Muscle of leg (tissue), 16 donors: ENCODE measurements at places on chromosomes 12 and 14. TPM values are rescaled to one million over a fixed set of nuclear protein-coding genes. Genes with fewer than 3 reads are reported as not detected.
A peak's percentile ranks its signal among the peaks of the same experiment; 100 is the strongest.

Gene DDN
- polyA plus RNA-seq, result 13.9 TPM

Gene RPS26
- polyA plus RNA-seq, result 315 TPM

Gene KRT86
- polyA plus RNA-seq, result 0.07 TPM

DNA sequence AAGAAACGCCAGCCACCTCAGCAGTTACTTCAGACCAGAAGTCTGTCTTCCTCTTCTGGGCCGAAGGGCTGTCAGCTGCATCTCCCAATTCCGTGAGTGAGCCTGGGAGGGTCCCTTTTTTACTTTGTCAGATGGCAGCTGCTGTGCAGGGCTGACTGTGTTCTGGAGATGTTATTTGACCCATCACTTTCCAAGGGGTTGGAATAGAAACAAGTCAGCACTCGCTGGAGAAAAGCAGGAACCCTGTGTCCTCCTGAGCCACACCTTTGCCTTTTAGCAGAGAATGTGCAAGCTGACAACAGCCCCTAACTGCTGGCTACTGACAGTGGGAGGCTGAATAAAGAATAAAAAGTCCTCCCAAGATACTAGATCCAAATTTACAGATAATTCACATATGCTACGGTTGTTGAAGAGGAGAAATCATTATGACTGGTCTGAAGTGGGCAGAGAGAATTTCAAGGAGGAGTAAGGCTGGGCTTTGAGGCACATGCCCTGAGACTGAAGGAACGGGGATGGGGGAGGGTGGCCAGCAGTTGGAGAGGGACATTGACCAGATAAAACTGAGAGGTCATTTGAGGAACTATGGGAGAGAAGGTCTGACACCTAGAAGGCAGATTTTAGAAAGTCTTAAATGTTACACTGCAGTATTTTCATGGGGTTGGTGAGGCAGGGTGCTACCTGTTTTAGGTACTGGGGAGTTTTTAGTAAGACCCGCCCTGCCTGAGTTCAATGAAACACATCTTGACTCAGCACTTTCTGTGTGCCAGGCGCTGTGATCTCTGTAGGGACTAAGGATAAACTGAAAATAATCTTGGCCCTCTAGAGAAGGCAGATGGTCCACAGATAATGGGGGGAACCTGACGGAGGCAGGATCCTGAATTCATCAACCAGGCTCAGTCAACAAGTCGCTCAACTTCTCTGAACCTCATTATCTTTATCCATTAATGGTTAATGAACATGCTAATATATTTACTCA, 27.4 kb downstream of the FAM234B start:
- DNase-seq, result peak; percentile 20

DNA sequence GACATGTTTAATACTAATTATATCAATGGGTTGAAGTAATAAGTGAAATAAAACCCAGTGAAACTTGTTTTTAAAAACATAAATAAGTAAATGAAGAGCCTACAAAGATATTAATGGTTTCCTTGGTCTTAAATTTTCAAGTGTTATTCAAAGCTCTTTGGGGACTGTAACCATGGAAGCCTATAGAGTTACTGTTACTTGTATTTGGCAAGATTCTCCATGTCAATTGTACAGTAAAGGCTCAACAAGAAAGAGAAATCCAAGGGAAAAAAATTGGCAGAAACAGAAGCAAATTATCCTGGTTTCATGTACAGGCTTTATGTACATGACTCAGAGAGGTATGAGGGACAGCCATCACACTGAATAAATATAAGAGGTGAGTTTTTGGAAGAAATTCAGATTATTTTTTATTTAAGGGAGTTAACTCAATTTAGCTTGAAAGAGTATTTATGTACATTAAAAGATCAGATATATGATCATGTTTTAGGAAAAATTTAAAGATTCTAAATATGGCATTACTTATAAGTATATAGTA, 151.1 kb upstream of the HMGA2 start:
- DNase-seq, result peak; percentile 74

- no peak for DNase-seq
These were observed 15.5 kb downstream of the PLEK2 start for GRCh38 chr14:67396381-67396970.

GRCh38 chr12:52517888-52518287, 2.3 kb downstream of the KRT5 start:
- DNase-seq, result no peak

GRCh38 chr14:105882626-105883025, 356.2 kb downstream of the TMEM121 start:
- no peak for DNase-seq

Gene TAS2R19
- polyA plus RNA-seq, result 1.2 TPM

- peak; percentile 47 for DNase-seq
These were observed 49.5 kb downstream of the TSPAN19 start for GRCh38 chr12:84986586-84986985.

DNA sequence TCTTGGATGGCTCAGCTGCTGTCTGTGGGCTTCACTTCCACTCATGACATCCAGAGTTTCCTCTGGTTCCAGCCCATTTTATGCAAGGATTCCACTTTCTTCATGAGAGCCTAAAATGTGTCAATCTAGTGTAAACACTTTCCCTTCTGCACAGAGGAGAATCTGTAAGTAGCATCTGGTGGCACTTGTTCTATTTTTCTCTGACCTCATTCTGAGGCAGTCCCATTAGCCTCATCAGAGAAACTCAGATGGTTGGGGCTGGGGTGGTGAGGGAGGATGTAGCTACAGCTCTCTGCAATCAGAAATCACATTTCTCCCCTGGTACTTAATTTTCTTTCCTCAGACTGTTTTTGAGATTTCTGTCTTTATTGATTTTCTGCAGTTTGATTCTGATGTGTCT, 81.6 kb downstream of the PRMT8 start:
- DNase-seq, result no peak

Gene TAOK3
- polyA plus RNA-seq, result 17.3 TPM

DNA sequence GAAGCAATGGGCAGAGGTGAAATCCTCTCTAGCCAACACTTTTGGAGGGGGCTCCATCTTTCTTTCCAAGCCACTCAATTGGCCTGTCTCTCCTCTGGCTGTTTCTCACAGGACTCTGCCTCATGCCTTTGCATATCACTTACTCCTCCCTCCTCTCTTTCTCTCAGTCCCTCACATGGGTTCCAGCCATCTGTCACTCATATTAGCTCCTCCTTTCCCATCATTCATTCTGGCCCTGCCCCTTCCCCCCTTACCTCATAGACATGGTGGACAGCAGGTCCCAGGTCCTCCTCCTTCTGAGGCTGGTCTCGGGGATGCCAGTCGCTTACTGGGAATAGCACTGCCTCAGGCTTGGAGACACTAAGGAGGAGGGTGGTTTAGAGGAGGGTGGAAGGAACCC, 16.6 kb upstream of the ZNF385A start:
- no peak for DNase-seq

DNA sequence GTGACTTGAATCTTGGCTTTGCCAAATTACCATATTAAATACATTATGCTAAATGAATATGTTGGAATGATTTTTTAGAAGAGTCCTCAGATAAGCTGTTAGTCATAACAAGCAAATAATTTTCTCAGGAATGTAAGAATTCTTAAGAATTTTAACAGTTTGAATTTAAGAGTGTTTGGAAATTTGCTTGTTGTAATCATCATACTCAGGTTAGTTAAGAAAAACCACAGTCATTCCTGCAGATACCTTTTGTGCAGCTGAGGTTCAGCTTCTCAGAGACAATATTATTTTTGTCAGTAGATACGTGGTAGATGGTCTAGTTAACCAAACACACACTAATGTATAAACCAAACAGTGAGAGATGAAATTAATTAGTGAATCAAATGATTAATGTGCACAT, 8.9 kb downstream of the WNK1 start:
- DNase-seq, result no peak

GRCh38 chr12:5503774-5504173, 71.9 kb downstream of the NTF3 start:
- no peak for DNase-seq

DNA sequence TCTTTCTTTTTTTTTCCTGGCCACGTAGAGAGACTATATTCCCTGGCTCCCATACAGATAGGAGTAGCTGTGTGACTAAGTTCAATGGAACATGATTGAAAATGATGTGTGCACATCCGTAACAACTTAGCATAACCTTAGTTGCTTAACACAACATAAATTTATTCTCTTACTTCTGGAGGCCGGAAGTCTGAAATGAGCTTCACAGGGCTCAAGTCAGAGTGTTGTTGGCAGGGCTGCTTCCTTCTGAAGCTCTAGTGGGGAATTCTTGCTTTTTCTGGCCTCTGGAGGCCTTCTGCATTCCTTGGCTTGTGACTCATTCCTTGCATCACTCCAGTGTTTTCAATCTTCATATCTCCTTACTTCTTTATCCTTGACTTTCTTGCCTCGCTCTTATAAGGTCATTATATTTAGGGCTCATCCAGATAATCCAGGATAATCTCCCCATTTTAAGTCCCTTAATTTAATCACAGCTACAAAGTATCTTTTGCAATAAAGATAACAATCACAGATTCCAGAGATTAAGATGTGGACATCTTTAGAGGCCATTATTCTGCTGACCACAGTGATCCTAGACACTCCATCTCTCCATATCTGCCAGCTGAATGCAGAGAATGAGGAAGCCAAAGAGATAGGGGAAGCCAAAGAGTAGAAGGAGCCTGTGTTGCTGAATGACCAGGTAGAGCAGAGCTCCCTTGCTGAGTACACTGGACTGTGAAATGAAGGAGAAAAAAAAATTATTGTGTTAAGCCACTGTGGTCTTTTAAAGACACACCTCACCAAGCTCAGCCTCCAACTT, 21.0 kb upstream of the SNX6 start:
- DNase-seq, result peak; percentile 54

DNA sequence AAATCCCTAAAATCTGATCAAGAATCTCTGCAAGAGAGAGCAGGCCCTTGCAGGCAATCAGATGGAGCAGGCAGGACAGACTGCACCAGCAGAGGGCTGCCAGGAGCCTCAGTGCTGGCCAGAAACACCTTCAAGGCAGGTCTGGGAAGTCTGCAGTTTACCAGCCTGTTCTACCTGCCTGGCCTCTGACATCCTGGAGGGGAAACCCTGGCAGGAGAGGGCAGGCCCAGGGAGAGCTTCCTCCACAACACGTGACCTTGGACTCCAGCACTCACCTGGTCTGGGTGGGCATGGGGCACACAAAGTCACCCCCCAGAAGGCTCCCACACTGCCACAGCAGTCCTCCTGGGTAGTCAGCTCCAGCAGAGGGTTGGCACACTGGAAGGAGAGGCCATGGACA, 56.0 kb downstream of the ISCA2 start:
- no peak for DNase-seq

Gene EAPP
- 37.4 TPM for polyA plus RNA-seq

- DNase-seq, result no peak
These were observed 131.5 kb downstream of the KCNK10 start for GRCh38 chr14:88191605-88192004.

DNA sequence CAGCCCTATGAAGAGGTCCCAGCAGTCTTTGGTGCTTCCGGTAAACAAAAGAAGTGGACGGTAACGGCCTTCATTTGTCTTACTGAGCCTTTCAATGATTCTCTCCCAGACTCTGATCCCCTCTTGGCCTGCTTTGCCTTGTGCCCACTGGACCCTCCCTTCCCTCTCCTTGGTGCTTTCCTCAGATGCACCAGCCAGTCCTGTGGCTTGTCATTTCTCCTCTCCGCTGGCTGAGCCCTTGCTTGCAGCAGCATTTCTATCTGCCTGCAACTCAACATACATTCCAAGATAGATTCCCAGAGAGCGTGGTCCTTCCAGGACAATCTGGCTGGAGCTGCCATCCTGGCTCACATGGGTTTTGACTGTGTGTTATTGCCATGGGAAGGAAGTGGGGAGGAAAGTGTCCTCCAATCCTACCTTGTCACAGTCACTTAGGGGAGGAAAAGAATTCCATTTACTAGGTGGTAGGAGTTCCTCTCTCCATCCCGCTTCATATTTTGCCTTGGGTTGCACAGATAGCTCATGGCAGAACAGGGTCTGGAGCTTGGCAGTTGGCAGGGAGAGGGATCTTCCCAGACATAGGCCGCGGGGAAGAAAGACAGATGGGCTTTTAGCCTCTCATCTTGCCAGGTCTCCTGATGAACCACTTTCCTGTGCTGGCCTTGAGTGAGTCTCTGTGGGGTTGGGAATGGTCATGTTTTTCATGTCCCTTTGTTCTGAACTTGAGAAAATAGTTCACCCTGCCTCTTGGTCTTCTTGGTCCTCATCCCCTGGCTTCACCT, 92.8 kb upstream of the KCNA1 start:
- no peak for DNase-seq

- DNase-seq, result no peak
These were observed 8.2 kb downstream of the MLXIP start for GRCh38 chr12:122086641-122087285.

- DNase-seq, result no peak
These were observed 4.9 kb downstream of the PTGER2 start for GRCh38 chr14:52318826-52319645.

DNA sequence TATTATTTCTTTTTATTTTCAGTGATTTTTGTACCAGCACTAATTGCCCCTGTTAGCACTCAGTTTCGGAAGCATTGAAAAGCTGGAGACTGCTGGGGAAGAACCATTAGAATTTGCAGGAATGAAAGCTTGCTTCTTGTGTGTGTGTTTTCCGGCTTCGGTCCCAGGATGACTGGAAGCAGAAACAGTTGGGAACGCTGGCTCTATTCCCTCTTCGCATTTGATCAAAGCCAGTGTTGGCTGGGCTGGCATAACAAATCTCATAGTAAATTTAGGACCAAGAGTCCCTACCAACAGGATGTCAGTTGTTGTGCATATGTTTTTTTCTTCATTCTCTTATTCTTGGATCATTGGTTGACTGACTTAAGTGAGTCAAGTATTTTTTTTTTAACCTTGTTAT, 53.6 kb upstream of the TRAF3 start:
- no peak for DNase-seq

DNA sequence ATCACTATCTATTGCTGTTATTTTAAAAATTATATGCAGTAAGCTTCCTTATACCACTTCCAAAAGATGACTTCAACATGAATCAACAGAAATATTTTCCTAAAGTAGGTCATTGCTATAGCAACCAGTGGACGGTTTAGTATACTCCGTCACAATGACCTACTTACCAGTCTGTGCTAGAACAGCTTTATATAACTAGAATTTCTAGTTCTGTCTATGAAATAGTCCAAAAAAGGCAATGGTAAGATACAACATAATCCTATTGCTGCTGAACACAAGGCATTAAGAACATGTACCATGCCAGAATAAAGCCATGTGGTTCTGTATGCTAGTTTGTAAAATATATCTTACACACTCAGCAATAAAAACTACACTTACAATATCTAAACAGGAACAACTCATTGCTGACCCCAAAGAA, 40.7 kb upstream of the MTERF2 start:
- peak; percentile 99 for DNase-seq

Gene OR4E2
- not detected for polyA plus RNA-seq

DNA sequence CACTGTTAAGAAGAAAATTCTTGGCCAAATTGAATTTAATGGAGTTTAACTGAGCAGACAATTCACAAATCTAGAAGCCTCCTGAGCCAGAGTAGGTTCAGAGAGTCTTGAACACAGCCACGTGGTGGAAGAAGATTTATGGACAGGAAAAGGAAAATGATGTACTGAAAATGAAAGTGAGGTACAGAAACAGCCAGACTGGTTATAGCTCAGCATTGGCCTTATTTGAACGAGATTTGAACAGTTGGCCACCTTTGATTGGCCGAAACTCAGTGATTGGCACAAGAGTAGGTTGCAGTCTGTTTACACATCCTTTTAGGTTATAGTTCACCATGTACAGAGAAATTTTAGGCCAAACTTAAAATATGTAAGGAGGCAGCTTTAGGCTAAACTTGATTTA, 9.9 kb downstream of the OAS2 start:
- no peak for DNase-seq

- DNase-seq, result no peak
These were observed 41.3 kb upstream of the CEP83 start for GRCh38 chr12:94500831-94501567.

GRCh38 chr12:120725659-120726509, at the start of gene ACADS:
TSS of gene ACADS (plus strand) at chr12:120725826. CDS start at chr12:120725886, 60 bp downstream.
- DNase-seq, result peak; percentile 93
